Hypothalamus (tissue), 51 donors: ENCODE measurements at places on chromosomes 1 and 21.

GRCh38 chr21:34836103-34836932 is 167.5 kb downstream of the CLIC6 start:
- no peak for DNase-seq

GRCh38 chr1:30422251-30422650 is 301.1 kb downstream of the MATN1 start:
- no peak for DNase-seq

DNA sequence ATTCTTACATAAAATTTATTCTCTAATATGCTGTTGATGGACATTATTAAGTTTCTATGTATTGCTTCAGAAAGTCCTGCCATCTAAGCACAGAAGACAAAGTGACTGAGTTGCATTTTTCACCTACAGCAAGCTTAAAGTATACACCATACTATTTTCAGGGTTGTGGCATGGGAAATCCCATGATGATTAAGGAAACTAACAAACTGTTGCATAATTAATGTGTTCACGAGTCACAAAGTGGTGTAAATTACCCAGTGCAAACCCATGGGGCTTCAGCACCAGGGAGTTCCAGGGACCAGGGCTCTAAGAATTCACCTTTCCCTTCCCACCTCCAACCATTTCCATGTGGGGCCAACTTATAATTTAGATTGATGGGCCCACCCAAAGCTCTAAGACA is 81.9 kb upstream of the NR5A2 start:
- DNase-seq: no peak

- DNase-seq: no peak
Observed at GRCh38 chr21:27220416-27220815, 253.5 kb upstream of the ADAMTS5 start.

DNA sequence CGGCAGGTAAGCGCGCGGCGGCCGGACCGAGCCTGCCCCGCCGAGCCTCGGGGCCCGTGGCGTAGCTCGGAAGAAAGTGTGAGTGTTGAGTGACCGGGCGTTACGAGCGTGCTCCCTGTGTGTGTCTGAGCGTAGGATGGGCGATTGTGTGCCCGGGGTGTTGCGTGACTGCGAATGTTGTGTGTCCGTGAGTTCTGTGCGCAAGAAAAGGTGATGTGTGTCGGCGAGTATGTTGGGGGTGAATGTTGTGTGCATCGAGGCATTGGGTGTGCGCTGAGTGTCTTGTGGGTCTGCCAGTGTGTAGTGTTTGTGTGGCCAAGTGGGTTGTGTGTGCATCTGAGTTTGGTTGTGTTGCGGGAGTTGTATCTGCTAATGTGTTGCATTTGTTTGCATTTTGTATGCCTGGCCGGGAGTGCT is 398 bp downstream of the PTPRU start:
- no peak for DNase-seq

GRCh38 chr21:28675331-28676041 is 317.2 kb downstream of the LTN1 start:
- DNase-seq: no peak

DNA sequence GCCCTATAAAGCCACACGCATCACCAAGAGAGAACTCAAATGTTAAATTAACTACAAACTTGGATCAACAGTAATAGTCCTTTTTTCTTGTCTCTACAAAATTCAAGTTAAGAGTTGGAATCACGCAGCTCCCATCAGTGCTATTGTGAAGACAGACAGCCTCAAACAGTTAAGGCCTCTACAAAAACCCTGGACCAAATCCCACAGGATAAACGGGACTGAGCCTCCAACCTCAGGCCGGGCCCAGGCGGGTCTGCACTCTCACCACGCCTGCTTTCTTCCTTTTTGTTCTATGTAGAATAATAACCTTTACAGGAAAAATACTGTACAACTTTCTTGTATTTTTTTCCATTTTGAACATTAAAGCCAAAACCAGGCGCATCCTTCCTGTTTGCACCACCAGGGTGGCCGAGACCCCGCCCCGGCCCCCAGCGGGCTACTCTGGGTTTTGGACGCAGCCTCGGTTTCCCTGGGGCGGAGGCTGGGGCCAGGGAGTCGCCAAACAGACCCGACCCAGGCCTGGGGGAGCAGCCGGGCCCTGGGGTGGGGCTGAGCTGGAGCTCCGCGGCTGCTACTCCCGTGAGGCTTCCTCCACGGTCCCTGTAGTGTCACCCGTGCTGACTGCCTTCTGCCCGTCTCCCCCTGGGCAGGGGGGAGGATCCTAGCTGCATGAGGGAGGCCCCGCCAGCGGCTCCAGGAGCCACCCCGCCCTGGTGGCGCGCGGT is 158.4 kb downstream of the CASZ1 start:
- no peak for DNase-seq

- DNase-seq: peak; percentile 32
Observed at GRCh38 chr1:205977402-205978014, 25.7 kb downstream of the RAB7B start.
